Left forelimb (tissue), 1 donor: ENCODE measurements at places on chromosomes 1 and 21.

GRCh38 chr1:159171688-159172501, 480 bp downstream of the CADM3 start:
- no peak for DNase-seq

- no peak for DNase-seq
Measured at GRCh38 chr21:32455548-32455947, 43.0 kb downstream of the EVA1C start.

DNA sequence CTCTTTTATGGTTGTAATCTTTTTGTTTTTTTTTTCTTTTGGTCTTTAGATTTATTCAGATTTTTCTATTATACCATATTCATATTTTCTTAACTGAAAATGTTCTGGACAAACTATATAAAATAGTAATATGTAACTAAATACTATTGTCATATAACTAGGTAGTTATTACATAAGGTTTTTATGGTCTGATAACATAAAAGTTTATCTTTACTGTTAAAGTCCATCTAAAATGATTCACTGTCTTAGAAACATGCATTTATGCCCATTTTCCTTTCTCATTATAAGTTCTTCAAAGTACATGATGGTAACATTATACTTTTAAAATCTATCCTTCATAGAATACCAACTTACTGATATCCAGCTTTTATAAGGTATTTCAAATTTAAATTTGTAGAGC, 29.1 kb downstream of the IARS2 start:
- no peak for DNase-seq

DNA sequence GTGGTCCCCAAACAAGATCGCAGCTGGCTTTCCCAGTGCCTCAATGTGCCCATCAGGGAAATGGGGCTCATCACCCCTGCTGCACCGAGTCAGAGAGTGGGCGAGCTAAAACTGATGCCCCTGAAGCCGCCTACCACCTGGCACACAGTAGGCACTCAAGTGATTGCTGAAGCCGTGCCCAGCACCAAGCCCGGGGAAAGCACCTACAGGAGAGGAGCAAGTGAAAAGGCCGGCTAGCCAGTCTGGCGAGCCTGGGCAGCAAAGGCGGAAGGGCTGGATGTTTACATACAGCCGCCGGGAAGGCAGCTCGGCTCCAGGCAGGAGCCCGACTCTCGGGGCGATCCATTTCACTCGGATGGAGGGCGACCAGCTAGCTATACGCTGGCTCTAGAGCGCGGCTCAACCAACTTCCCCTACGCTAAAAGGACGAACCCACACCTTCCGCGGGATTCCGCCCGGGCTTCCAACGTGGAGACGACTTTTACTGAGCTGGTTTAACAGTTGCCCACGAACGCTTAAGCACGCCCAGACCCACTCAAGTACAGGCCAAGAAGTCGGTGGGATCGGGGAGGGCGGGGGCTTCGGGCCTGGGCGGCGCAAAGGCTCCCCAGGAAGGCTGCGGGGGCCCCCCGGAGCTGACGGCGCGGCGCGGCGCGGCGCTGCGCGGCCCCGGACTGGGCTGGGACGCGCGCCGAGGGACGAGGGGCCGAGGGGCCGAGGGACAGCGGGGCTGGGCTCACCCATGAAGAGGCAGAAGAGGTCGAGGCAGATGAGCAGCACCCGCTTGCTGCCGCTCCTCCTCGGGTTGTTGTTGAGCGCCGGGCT, 1.0 kb downstream of the PLPP3 start:
- peak; percentile 81 for DNase-seq

DNA sequence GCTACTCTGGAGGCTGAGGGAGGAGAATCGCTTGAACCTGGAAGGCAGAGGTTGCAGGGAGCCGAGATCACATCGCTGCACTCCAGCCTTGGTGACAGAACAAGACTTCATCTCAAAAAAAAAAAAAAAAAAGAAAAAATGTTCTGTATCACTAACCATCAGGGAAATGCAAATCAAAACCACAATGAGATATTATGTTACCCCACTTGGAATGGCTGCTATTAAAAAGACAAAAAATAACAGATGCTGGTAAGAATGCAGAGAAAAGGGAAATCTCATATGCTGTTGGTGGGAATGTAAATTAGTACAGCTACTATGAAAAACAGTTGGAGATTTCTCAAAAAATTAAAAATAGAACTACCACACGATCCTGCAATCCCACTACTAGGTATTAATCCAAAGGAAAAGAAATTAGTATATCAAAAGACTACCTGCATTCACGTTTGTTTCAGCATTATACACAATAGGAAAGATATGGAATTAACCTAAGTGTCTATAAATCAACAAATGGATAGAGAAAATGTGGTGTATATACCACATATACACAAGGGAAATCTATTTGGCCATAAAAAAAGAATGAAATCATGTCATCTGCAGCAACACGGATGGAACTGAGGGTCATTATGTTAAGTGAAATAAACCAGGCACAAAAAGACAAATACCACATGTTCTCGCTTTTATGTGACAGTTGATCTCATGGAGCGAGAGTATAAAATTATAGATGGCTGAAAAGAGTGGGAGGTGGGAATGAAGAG, 62.6 kb downstream of the ABL2 start:
- DNase-seq = no peak

DNA sequence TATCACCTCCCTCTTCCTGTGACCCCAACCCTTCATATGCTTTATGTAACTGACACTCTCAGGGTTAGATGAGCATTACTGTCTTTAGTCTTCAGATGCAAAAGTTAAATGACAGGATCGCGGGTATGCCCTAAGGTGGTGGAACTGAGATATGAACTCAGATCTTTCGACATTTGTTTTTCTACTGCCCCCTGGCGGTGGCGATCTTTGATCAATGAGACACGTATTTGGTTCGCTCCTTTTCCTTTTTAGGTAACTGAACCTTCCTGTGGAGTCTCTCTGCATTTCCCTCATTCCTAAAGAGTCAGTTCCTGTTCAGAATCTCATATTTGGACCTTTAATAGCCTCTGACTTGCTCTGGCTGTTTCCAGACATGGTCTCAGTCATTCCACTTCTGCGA, 47.8 kb upstream of the ZP4 start:
- no peak for DNase-seq

DNA sequence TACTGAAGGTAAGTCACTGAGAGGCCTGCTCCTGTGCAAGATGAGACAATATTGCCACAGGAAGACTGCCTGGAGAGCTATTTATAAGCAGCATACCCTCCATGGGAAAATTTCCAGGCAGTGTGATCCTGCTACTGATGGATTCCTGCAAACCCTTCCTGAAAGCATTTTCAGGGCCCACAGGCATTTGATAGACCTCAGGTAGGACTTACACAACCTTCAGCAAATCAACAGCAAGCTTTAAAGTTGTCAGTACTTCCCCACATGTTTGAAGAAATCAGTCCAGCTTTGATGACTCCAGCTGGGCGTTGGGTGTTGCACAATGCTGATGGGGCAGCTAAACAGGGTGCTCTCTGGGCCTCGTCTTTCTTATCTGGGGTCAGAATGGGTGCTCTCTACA, 108.8 kb downstream of the PLXNA2 start:
- DNase-seq = no peak

GRCh38 chr1:25692560-25692959, 76.0 kb downstream of the MAN1C1 start:
- DNase-seq = no peak

- no peak for DNase-seq
Measured at GRCh38 chr1:221644663-221645258, 97.1 kb downstream of the DUSP10 start.
